ENCODE measurements at places on chromosomes 13 and 19.

GRCh38 chr19:19938449-19938848 lies 37.7 kb downstream of the ZNF93 start:
- no peak for DNase-seq

DNA sequence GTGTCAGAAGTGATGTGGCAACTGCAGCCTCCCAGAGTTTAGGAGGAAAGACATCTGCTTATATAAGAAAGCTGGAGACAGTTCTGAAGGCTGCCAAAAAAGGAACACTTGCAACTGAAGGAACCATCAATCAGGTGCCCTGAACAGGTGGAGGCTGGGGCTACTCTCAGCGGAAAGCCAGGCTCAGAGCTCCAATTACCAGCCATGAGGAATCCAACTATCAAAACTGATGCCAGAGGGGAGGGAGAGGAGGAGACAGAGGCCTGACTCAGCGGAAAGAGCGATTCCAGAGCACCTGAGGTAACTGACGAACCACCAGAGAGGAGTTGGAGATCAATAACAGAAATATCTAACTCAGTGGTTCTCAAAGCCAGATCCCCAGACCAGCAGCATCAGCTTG lies 24.3 kb downstream of the LEUTX start:
- no peak for DNase-seq

GRCh38 chr13:81021284-81021840 lies 680.4 kb upstream of the SPRY2 start:
- DNase-seq: no peak

GRCh38 chr13:48334534-48335127 lies 31.1 kb downstream of the RB1 start:
- DNase-seq: no peak

GRCh38 chr13:67120872-67121531 lies 109.1 kb downstream of the PCDH9 start:
- no peak for DNase-seq

GRCh38 chr19:39171479-39172465 lies 25.0 kb upstream of the NCCRP1 start:
- DNase-seq: no peak

DNA sequence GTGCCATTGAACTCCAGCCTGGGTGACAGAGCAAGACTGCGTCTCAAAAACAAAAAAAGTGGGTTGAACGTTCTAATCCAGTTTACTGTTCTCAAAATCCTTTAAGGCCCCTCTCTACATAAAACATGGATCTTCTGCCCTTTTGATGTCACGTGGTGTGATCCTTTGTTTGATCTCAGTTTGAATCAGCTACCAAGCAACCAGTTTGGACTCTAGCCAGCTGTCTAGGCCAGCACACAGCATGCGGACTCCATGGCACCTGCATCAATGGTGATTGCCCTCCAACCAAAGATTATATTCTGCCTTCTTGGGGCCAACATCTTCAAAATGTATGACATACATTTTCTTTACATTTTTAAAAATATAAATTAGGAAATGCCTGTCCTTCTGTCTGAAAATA lies 365.4 kb downstream of the NDFIP2 start:
- DNase-seq: no peak

DNA sequence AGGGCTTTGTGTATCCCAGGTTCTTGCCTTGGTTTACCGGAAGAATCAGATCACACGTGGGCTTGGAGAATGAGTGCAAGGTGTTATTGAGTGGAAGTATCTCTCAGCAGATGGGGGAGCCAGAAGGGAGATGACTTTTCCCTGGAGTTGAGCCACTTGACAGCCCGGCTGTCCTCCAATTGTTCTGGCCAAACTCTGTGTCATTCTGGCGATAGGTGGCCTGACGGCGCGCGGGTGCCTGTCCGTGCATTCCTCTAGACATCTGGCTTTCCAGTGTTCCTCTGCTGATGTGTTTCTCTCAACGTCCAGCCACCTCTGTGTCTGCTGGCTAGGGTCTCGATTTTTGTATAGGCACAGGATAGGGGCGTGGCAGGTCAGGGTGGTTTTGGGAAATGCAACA lies 181.9 kb downstream of the SHISA2 start:
- no peak for DNase-seq

- DNase-seq: no peak
Observed at GRCh38 chr19:42421591-42422031, 5.6 kb downstream of the LIPE start.

DNA sequence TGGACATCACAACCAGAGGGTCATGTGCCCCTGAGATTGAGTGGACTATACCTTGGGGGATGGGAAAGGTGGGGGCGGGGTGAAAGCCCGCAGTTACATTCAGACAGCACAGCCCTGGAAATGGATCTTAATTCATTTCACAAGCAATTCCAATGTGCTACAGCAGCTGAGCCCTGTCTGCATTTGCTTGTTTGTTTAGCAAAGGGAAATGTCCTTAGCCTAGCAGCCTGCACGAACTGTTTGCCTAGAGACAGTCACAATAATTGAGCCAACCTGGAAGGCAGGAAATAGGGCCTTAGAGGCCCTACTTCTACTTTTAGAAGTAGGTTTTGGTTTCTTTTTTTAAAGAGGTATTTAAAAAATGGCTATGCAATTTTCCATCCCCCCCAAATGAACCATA lies 177.3 kb upstream of the KL start:
- DNase-seq: no peak

- no peak for DNase-seq
Observed at GRCh38 chr19:6047741-6048251, 62.5 kb downstream of the RFX2 start.

DNA sequence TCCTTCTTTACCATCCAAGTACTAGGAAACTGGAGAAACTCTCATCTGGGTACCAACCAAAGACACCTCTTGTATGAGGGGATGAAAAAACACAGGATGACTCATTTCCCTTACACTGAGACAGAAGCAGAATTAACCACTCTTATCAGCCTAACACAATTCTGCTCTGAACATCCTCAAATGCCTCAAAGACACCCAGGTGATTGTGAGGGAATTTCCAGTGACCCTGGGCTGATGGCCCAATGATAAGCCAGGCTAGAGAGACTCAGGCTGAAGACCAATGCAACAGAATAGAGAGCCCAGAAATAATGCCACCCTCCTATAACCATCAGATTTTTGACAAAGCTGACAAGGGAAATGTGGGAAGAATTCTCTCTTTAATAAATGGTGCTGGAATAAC lies 7.0 kb downstream of the ZNF737 start:
- no peak for DNase-seq

DNA sequence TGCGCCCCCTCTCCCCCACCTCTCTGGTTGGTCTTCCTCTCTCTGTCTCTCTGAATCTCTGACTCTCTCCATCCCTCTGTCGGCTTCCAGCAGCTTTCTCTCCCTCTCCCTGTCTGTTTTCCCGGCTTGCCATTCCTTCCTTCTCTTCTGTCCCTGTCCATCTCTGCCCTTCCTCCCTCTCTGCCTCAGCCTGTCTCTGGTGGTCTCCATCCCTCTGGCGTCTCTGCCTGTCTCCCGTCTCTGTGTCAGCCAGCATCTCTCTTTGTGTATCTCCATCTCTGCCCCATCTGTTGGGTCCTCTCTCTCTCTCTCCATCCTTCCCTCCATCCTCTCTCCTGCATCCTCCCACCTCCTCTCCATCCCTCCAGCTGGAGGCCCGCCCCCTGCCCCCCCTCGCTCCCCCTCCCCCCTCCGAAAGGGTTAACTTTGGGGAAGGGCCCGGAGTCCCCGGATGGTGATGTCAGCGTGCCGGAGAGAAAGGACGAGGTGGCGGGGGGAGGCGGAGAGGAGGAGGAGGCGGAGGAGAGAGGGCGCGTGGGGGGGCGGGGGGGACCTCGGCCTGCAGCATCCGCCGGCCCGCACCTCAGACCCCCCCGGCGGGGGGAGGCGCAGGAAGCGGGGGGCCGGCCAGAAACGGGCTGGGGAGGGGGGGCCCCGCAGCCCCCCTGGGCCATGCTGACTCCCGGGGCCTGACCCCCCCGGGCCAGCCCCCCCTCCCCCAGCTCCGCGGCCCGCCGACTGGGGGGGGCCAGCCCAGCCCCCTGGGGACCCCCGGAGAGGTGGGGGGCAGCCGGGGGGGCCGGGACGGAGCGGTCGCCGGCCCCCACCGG lies at the start of gene BRSK1:
Gene BRSK1, plus strand, starts transcription at position 450 of the 830 bp plus-strand sequence. CDS start 446 bp downstream, outside the sequence.
- DNase-seq: peak; percentile 15

- no peak for DNase-seq
Observed at GRCh38 chr13:39370554-39370953, 232.4 kb downstream of the LHFPL6 start.

GRCh38 chr13:65095161-65096082 lies 2134.7 kb downstream of the PCDH9 start:
- no peak for DNase-seq

DNA sequence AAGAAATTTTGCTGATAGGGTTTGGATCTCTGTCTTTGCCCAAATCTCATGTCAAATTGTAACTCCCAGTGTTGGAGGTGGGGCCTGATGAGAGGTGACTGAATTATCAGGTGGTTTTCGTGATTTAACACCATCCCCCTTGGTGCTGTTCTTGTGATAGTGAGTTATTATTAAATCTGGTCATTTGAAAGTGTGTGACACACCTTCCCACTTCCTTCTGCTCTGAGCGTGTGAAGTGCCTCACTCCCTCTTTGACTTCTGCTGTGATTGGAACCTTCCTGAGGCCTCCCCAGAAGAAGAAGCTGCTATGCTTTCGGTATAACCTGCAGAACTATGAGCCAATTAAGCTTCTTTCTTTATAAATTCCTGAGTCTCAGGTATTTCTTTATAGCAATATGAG lies 632.0 kb downstream of the SLITRK5 start:
- DNase-seq: no peak

GRCh38 chr19:34816708-34817107 lies 43.7 kb upstream of the ZNF599 start:
- no peak for DNase-seq

DNA sequence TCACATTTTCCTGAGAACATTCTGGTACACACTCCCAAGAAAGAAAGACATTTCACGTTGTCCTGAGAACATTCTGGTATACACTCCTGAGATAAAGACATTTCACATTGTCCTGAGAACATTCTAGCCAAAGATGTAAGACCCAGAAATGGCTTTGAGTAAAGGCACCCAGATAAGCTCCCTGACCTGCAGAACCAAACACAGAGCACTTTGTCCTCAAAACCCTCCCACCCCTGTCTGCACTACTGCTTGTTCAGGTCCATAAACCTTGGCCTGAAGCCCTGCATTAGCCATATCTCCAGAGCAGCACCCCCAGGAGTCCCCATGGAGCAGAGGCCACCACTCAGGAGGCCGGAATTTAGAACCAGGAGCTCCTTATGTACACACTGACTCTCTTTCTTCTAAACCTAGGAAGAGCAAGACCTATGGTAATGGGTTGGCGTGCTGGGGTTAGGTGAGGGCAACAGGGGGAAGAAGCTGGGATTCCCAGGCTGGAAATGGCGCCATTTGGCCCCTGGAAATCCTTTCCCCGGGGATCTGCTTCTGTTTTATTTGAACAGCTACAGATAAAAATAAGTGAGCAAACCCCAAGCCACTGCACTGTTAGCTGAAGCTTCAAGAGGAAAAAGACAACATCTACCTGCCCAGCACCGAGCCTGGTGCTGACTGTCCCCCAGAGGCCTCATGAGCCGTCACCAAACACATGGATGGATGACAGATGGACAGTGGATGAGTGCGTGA lies 13.7 kb downstream of the GAS6 start:
- no peak for DNase-seq

GRCh38 chr13:42653679-42654078 lies 79.7 kb downstream of the TNFSF11 start:
- DNase-seq: no peak

DNA sequence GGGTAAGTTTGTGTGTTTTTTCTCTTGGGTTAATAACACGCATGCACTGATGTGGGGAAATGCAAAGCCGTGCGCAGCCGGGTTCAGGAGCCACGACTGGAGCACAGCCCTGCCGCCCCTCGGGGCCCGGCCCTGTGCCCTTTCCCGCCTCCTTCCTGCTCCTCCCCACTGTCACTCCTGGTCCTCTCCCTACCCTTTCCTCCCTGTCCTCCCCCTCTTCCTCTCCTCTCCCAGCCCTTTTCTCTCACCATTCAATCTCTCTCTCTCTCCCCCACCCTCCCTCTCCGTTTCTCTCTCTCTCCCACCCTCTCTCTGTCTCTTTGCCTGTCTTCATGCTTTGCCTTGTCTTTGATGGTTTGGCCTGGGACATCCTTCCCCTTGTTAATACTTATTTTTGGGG lies 27.2 kb downstream of the PLEKHJ1 start:
- DNase-seq: no peak

GRCh38 chr13:25292301-25292700 lies 5.0 kb upstream of the MTMR6 start:
- no peak for DNase-seq

GRCh38 chr13:49428041-49428763 lies 15.7 kb downstream of the CAB39L start:
- DNase-seq: no peak

GRCh38 chr13:84810781-84811180 lies 928.5 kb upstream of the SLITRK1 start:
- DNase-seq: no peak

- DNase-seq: no peak
Observed at GRCh38 chr19:31332096-31332495, 17.1 kb downstream of the TSHZ3 start.

GRCh38 chr13:99351772-99352171 lies 44.6 kb upstream of the GPR183 start:
- no peak for DNase-seq

DNA sequence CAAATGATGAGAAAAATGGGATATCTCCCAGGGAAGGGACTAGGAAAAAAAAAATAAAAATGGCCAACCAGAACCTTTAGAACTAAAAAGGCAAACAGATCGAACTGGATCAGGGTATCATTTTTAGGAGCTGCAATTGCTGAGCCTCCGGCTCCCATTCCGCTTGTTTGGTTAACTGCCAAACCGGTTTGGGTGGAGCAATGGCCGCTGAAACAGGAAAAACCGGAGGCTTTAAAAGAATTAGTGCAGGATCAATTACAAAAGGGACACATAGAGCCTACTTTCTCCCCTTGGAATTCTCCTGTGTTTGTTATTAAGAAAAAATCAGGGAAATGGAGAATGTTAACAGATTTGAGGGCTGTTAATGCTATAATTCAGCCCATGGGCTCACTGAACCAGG lies 12.7 kb upstream of the ZNF443 start:
- DNase-seq: no peak

GRCh38 chr19:13396250-13397080 lies 109.8 kb downstream of the CACNA1A start:
- DNase-seq: no peak
